ENCODE measurements at places on chromosomes 7 and 10.

GRCh38 chr10:97163181-97163580, 22.6 kb downstream of the SLIT1 start:
- no peaks in the 10 kb centered on the region for H3K4me1 ChIP-seq
- no peak overlapping the region for H3K4me3 ChIP-seq
- no peaks in the 10 kb centered on the region for H3K36me3 ChIP-seq

- peak overlapping the region; percentile 81 for H3K4me3 ChIP-seq
- peaks cover 18% of the 10 kb centered on the region for H3K4me1 ChIP-seq
- H3K27ac ChIP-seq: peak overlapping the region; percentile 66
- no peaks in the 10 kb centered on the region for H3K36me3 ChIP-seq
These were observed 789 bp downstream of the PDGFA start for GRCh38 chr7:518630-519483.

- no peak for DNase-seq
- H3K4me1 ChIP-seq: no peaks in the 10 kb centered on the region
These were observed 233.4 kb upstream of the SLC26A5 start for GRCh38 chr7:103679151-103680132.

GRCh38 chr10:88791924-88792323, 10.6 kb upstream of the LIPM start:
- H3K36me3 ChIP-seq: no peaks in the 10 kb centered on the region
- H3K27ac ChIP-seq: no peak overlapping the region
- peak; percentile 10 for DNase-seq
- H3K4me1 ChIP-seq: peaks cover 4% of the 10 kb centered on the region
- no peak overlapping the region for H3K4me3 ChIP-seq

DNA sequence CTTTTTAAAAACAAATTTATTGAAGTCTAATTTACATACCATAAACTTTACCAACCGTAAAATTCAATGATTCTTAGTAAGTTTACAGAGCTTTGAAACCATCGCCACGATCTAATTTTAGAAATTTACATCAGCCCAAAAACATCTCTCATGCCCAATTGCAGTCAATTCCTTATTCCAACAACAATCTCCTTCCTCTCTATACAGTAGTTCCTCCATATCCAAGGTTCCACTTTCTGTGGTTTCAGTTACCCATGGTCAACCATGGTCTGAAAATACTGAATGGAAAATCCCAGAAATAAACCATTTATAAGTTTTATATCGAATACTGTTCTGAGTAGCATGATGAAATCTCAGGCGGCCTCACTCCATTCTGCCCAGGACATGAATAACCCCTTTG, 183.4 kb upstream of the ADCY1 start:
- H3K27ac ChIP-seq: no peak overlapping the region
- H3K4me1 ChIP-seq: no peaks in the 10 kb centered on the region
- DNase-seq: no peak
- no peaks in the 10 kb centered on the region for H3K36me3 ChIP-seq

GRCh38 chr10:129936923-129937300, 27.2 kb downstream of the EBF3 start:
- DNase-seq: no peak
- no peaks in the 10 kb centered on the region for H3K27me3 ChIP-seq
- H3K4me3 ChIP-seq: no peak overlapping the region
- H3K36me3 ChIP-seq: no peaks in the 10 kb centered on the region
- H3K27ac ChIP-seq: no peak overlapping the region
- H3K4me1 ChIP-seq: no peaks in the 10 kb centered on the region

DNA sequence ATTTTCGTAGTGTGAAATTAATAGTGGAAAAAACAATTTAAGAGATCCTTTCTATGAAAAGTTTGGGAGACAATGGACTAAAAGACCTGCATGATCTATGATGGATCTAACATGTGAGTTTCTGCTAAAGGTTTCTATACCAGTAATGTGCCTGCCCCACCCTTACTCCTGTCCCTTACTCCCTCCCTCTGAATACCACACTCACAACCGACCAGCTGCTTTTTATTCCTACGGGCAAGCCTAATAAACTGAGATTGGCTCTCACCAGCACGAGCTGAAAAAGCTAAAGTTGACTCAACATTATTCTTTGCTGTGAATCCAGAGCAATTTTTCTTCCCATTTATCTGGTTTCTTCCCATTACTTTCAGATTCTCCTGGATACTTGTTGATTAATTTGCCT, 17.8 kb upstream of the REEP3 start:
- no peaks in the 10 kb centered on the region for H3K27me3 ChIP-seq
- no peaks in the 10 kb centered on the region for H3K36me3 ChIP-seq
- no peak overlapping the region for H3K27ac ChIP-seq
- no peak overlapping the region for H3K4me3 ChIP-seq
- no peak for DNase-seq

Data from Panc1 (cell line).